ENCODE measurements at places on chromosomes 7 and 10.

DNA sequence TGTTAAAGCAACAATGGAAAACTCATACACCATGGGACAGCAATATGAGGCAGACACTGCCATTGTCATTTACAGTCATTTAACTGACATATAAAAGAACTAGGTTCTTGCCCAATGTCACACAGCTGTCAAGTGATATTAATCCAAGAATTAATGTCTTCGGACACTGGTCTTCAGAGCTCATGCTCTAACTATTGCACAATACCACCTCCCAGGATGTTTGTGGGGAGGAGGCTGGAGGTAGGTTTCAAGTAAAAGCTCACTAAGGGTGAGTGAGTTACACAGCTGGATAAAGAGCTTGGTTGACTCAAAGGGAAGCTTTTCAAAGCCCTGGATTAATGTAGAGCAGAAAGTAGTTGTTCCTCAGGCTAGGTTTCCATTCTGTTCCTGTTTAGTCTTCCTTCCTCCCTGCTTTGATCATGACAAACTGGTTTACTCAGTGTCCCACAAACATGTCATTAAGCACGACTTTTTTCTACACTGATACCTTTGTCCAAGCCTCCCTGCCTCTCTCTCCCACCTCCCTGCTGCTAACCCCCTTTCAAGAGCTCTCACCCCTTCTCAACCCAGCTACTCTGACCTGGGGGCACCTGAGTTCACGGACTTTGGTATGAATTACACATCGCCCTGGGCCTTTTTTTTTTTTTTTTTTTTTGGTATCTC is 987 bp upstream of the EXOC6 start:
- no peak for DNase-seq

GRCh38 chr10:126654579-126654978 is 15.9 kb downstream of the C10orf90 start:
- no peak for DNase-seq

GRCh38 chr7:12244694-12245093 is 33.6 kb downstream of the TMEM106B start:
- no peak for DNase-seq

- no peak for DNase-seq
Observed at GRCh38 chr7:31065840-31066239, 13.7 kb downstream of the ADCYAP1R1 start.

GRCh38 chr10:78851647-78852046 is 217.1 kb upstream of the ZMIZ1 start:
- no peak for DNase-seq
